Ureter (tissue), 1 donor: ENCODE measurements at places on chromosomes 7 and 10. TPM values are rescaled to one million over a fixed set of nuclear protein-coding genes. Genes with fewer than 3 reads are reported as not detected.

The PLXNA4 gene
- total RNA-seq = 7.6 TPM

The ASL gene
- 50.4 TPM for total RNA-seq

The FAM241B gene
- total RNA-seq = 5.6 TPM

The VSTM4 gene
- total RNA-seq = 16.0 TPM

The AOC1 gene
- 1.5 TPM for total RNA-seq

The FAM131B gene
- 0.57 TPM for total RNA-seq

The FBXL13 gene
- total RNA-seq = 4.0 TPM
